Activated CD8-positive, alpha-beta memory T cell treated with anti-CD3 and anti-CD28 coated beads for 24 hours (primary cell): ENCODE measurements at places on chromosomes 2 and 18.

- no peak for DNase-seq
Measured at GRCh38 chr2:68918497-68918896, 34.2 kb downstream of the GKN2 start.

DNA sequence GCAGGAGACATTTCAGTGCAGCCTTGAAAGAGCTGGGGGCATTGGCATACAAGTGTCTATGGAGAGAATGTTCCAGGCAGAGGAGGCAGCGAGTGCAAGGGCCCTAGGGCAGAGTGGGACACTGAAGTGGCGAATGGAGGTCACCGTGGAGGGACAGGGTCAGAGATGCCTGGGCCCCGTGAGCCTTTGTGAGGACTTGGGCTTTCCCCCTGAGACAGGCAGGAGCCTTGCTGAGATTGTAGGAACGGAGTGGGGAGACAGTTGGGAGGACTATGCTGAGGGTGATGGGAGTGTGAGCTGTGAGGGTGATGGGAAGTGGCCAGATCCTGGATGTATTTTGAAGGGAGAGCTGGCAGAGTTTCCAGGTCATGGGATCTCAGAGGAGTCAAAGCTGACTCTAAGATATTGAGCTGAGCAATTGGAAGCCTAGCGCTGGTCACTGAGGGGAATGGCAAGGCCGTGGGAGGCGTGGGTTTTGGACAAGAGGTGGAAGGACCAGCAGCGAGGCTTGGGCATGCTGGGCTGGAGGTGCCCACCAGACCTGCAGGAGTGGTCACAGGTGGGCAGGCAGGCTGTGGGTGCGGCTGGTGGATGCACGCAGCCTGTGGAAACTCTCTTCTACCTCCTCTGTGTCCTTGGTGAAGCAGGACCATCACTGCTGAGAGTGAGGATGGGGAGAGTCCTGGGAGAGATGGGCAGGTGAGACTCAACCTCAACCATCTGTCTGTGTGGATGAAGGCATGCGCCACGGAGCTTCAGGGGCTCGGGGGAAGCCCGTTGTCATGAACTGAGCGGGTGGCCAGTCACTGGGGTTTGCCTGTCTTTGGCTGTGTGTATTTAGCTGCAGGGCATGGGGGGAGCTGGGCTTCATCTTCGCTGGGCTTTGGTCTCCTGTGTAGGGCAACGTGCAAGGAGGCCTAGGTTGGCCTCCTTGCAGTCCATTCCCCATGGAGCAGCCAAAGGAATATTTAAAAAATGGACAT lies 241.2 kb upstream of the HS6ST1 start:
- no peak for DNase-seq

- no peak for DNase-seq
Measured at GRCh38 chr2:41743324-41743723, 304.5 kb upstream of the PKDCC start.

- DNase-seq: no peak
Measured at GRCh38 chr2:157438863-157439823, 4.7 kb downstream of the CYTIP start.

DNA sequence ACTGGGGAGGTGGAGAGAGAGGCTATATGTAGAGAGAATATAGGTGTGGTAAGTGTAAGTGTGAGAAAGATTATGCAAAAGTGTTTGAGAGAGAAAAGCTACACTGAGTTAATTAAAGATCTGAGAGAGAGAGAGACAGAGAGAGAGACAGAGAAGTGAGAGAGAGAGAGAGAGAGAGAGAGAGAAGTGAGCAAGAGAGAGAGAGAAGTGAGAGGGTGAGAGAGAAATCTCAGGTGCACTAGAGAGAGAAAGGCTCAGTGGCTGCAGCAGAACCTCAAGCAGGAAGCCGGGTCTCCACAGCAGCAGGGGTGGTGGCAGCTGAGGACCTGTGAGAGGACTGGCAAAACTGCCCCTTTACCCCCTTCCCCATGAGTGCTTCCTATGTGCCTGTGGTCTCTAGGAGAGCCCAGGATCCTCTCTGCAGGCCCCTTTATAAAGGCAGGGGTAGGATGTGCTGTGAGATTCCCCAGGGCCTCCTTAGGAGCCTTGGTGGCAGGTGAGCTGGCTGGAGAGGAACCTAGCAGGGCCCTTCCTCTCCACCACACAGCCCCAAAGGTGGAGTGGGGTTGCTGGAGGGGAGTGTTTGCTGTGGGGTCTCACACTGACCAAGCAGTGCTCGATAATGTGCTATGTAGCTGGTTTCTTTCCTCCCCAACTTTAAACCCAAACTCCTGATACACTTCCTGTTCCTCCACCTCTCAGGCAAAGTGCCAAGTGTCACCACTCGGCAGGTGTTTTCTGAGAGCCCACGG lies 52.6 kb downstream of the SLC4A5 start:
- DNase-seq: peak; percentile 68
